ENCODE measurements at places on chromosomes 6 and 20. TPM values are rescaled to one million over a fixed set of nuclear protein-coding genes. Genes with fewer than 3 reads are reported as not detected.

The ZNF334 gene
- polyA plus RNA-seq: 8.8 TPM

The LY6G6D gene
- polyA plus RNA-seq: 1.8 TPM

The CDSN gene
- polyA plus RNA-seq: not detected

The OPRM1 gene
- polyA plus RNA-seq: not detected

The SAMD5 gene
- polyA plus RNA-seq: 0.02 TPM

The RNF182 gene
- 6.2 TPM for polyA plus RNA-seq

The ALDH5A1 gene
- 1.3 TPM for polyA plus RNA-seq

The MUC21 gene
- polyA plus RNA-seq: not detected

The LHFPL5 gene
- 0.03 TPM for polyA plus RNA-seq

The HLA-DQB1 gene
- polyA plus RNA-seq: 5.2 TPM

The PKHD1 gene
- 0.06 TPM for polyA plus RNA-seq

The TCP11 gene
- polyA plus RNA-seq: 0.11 TPM
